ENCODE measurements at places on chromosomes 2 and 18.

DNA sequence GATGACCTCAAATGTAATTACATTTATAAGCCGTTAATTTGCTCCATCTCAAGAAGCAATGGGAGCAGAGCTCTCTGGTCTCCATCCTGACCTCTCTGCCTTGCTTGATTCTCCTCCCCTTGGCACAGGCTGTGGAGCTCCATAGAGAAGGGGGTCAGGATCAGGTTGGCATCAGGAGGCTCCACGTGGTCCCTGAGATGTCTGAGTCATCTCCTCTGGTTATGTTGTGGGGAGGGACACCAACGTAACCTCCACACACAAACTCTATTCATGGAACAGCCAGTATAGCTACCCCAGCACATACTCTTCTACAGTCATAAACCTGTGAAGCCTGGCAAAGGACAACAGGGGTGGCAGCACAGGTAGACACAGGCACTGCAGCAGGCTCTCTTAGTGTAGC, 29.0 kb downstream of the TRABD2A start:
- no peak for DNase-seq

- no peak for DNase-seq
Observed at GRCh38 chr2:129813404-129813803, 166.1 kb upstream of the RAB6C start.

- DNase-seq: no peak
Observed at GRCh38 chr2:52210161-52210560, 1178.2 kb upstream of the NRXN1 start.

- no peak for DNase-seq
Observed at GRCh38 chr2:159187106-159187505, 99.4 kb downstream of the WDSUB1 start.

Measured in renal cortex interstitium (tissue), 15 donors.